CD4-positive, CD25-positive, alpha-beta regulatory T cell (primary cell): ENCODE measurements at places on chromosomes 3 and 15.

DNA sequence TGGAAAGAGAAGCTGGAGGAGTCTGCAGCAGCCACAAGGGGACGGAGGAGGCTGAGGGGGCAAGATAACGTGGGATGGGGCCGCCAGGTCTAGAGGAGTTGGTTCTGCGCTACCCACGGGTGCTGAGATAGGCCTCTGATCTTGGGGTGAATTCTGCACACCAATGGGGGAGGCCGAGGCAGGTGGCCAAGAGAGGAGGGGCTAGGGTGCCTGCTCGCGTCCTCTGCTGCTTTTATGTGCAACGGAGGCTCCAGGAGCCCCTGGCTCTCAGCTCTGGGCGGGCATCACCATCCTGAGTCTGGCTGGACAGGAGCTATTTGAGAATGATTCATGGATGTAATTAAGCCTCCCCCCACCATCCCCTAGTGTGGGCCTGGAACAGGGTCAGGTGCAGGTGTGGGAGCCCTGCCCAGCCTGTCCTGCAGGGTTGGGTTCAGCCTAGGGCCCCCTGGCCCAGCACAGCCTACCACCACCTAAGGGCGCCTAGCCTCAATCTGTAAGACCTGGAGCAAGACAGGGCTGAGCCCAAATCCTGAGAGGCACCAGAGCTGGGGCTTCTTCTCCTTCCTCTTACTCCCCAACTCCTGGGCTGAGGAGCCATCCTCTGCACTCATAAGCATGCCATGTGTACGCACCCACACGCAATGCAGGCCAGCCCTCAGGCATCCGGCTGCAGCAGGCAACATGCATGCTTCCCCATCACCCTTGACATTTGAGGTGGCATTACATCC lies 32.3 kb upstream of the SEMA3F start:
- DNase-seq = peak; percentile 7

DNA sequence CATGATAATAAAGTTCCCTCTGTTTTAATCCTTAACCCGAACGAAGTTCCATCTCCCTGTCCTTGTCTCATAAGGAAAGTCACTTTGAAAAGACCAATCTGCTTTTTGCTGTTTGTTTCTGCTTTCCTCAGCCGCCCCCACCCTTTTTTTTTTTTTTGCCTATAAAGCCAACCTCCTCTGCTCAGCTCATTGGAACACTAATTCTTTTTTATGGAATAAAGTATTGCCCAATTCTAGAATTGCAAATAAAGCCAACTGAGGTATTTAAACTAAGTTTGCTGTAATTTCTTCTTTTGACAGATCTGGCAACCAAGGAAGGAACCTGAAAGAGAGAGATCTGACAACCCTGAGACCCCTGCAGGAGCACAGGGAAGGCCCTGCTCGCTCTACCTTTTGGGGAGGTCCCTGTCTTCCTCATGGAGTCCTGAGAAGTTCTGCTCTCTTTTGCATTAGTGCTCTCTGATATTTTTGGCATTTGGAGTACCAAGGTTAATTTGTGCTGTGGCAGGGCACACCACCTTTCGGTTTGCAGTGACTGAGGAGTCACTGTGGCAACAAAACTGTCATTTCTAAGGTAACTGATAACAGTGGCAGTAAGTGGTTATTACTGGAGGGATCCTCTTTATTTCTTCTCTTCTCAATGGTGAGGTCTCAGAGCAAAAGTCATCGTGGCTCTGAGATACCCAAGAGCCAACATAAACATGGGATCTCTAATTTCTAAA lies 35.2 kb upstream of the TRPM1 start:
- DNase-seq = no peak

DNA sequence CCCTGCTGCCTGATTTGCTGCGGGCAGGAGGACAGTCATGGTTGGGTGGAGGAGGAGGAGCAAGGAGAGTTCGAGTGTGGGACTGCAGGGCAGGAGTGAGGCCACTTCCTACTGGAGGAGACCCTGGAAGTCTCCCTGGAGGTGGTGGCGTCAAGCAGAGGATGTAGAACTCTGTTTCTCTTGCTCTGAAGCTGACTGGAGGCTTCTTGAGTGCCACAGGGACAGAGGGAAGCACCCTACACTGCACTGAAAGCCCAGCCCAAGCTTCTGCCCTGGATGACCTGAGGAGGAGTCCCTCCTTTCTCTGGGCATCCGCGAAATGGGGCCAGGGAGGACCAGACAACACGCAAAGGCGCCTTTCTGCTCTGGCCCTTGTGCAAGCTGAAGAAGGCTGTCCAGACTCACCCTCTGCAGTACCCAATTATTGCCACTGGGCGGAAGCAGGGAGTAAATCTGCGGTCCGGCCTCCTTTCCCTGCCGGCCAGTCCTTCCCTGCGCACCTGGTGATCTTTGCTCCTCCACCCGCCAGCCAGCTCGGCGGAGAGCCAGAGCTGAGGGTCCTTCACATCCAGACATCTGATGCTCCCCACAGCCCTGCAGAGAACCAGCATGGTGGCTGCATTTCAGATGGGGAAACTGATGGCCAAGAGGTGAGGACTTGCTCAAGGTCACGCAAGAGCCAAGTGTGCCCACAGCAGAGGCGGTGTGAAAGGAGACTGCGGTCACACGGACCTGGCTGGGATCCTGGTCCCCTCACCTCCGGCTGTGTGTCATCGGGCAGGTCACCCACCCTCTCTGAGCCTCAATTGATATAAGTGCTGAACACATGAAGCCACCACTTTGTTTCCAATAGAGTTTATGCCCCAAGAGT lies 207.1 kb downstream of the TBC1D2B start:
- peak; percentile 10 for DNase-seq

- no peak for DNase-seq
Observed at GRCh38 chr3:3531476-3531875, 267.8 kb upstream of the LRRN1 start.

GRCh38 chr15:23877502-23878412 lies 190.7 kb upstream of the NDN start:
- DNase-seq = peak; percentile 23

GRCh38 chr3:140187028-140187427 lies 252.0 kb downstream of the CLSTN2 start:
- no peak for DNase-seq
